ENCODE measurements at places on chromosomes 7 and 10. TPM values are rescaled to one million over a fixed set of nuclear protein-coding genes. Genes with fewer than 3 reads are reported as not detected.

SEMA3E gene
- total RNA-seq = 28.1 TPM

TEX47 gene
- not detected for total RNA-seq

GNG11 gene
- 4.9 TPM for total RNA-seq

AGAP5 gene
- 12.2 TPM for total RNA-seq

CAV2 gene
- 25.7 TPM for total RNA-seq

TMEM60 gene
- 15.9 TPM for total RNA-seq

SEMA3C gene
- 307 TPM for total RNA-seq

AOAH gene
- total RNA-seq = 3.7 TPM

ANKRD2 gene
- not detected for total RNA-seq

RBM33 gene
- 44.4 TPM for total RNA-seq

ANKRD22 gene
- under 0.01 TPM for total RNA-seq

ITPRID1 gene
- 1.2 TPM for total RNA-seq

DYDC2 gene
- 2.4 TPM for total RNA-seq

CYP2C19 gene
- total RNA-seq = 0.41 TPM

HABP2 gene
- not detected for total RNA-seq

MDFIC gene
- 6.1 TPM for total RNA-seq

ADAM12 gene
- total RNA-seq = 2.9 TPM

ARL3 gene
- total RNA-seq = 32.2 TPM
